ENCODE measurements at places on chromosomes 7 and 10.

- DNase-seq, result no peak
These were observed 150.1 kb upstream of the TCF7L2 start for GRCh38 chr10:112799726-112800510.

DNA sequence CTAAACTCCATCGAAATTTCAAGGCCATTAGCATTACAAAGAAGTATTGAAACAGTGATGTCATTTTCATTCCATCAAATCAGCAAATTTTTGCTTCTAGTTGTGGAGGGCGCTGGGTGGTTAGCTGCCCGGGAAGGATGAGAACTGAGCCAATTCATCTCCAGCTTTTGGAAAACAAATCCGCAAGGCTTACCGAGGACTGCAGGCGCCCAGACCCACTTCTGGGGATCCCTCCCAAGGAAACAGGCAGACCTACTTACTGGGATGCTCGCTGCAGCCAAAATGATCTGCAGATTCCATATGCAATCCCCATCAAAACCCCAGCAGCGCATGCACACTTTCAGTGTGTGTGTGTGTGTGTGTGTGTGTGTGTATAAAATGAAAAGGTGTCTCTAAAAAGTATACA is 19.2 kb downstream of the TNRC18 start:
- DNase-seq, result no peak

DNA sequence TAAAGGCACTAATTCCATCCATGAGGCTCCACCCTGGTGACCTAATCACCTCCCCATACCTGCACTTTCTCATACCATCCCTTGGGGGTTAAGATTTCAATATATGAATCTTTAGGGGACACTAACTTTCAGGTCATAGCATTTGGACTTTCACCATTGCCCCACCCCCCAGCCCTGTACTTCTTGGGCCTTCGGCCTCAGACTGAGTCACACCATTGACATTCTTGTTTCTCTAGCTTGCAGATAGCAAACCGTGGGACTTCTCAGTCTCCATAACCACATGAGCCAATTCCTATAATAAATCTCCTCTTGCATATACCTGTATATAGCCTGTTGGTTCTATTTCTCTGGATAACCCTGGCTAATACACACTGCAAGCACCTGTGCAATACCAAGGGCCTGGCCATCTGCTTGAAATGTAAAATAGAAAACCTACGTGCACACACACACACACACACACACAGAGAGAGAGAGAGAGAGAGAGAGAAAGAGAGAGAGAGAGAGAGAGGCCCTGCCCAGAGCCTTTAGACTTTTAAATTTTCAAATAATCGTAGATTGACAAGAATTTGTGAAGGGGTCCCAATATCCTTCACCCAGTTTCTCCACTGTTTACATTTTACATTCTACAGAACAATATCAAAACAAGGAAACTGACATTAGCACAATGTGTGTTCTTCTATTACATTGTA is 25.3 kb downstream of the ANXA8 start:
- peak; percentile 89 for DNase-seq

- DNase-seq, result no peak
These were observed 71.7 kb downstream of the TEX36 start for GRCh38 chr10:125611216-125611615.

DNA sequence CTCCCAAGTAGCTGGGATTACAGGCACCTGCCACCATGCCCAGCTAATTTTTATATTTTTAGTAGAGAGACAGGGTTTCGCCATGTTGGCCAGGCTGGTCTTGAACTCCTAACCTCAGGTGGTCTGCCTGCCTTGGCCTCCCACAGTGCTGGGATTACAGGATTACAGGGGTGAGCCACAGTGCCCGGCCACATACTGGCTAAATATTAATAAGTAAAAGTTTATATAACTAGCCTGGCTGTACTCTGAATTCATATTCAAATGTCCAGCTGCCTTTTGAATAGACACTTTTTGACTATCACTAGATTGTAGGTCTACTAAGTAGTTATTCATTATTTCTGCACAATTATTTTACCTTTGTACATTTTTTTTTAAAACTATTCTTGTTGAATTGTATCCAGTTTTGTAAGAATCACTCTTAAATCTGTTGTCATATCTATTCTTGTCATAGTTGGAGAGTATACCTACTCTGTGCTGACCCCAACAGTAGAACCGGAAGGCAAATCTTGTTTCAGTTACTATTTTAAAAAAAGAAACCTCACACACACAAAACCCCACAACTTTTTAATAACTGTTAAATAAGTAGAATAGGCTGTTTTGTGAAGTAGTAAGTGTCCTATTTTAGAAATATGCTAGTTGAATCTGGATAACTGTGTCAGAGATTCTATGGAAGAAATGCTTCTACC is 29.6 kb downstream of the MINPP1 start:
- no peak for DNase-seq

DNA sequence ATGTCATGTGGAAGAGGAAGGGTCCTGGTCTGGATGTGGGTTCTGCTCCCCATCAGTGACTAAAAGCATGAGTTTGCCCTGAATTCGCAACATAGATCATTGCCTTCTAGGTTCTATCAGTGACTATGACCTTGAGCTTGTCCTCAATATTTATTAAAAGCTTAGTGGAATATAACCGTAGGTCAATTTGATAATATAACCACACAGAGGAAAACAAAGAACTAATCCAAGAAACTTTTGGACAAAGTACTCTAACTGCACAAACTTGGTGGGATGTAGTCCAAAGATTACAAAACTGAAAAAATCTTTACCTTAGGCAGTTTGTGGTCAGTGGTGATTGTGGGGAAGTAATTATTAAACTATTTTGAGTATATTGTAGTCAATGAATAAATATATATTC is 152.9 kb downstream of the CYP26A1 start:
- no peak for DNase-seq

GRCh38 chr7:54932818-54933543 is 85.8 kb upstream of the EGFR start:
- peak; percentile 83 for DNase-seq

GRCh38 chr7:122768827-122769226 is 66.1 kb upstream of the RNF148 start:
- DNase-seq, result no peak

- DNase-seq, result no peak
These were observed 21.2 kb downstream of the DMTF1 start for GRCh38 chr7:87173471-87173870.

GRCh38 chr7:37765421-37765829 is 81.9 kb downstream of the GPR141 start:
- DNase-seq, result no peak

DNA sequence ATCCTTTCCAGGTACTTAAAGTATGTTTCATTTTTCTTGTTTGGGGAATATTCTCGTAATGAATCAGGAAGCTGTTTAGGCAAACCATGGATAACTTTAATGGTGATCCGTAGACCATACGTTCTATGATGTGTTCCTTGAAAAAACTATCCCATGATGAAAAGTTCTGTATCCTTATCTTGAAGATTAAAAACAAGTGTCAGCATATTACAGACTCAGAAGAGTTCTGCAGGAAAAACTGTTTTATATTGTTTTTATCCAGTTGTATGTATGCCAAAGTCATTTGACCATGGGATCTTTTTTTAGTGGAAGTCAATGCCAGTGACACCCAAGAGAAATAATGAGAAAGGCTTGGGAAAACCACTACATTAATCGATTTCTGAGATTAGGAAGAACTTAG is 52.0 kb downstream of the DLD start:
- no peak for DNase-seq

DNA sequence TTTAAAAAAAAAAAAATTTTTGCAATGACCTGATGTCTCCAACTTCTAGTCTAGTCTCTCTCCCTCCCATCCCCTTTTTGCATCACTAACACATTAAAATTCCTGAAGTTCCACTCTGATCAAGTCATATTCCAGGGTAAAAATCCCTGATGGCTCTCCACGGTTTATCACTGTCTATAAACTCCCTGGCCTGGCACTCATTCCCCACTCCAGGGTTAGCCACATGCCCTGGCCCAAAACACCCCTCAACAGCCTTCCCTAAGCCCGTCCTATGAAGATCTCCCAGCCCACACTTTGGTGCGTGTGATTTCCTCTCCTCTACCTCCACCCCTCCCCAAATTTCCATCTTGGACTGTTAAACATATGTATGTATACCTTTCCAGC is 125.4 kb downstream of the JAZF1 start:
- DNase-seq, result peak; percentile 68
